ENCODE measurements at places on chromosomes 6 and 20.

DNA sequence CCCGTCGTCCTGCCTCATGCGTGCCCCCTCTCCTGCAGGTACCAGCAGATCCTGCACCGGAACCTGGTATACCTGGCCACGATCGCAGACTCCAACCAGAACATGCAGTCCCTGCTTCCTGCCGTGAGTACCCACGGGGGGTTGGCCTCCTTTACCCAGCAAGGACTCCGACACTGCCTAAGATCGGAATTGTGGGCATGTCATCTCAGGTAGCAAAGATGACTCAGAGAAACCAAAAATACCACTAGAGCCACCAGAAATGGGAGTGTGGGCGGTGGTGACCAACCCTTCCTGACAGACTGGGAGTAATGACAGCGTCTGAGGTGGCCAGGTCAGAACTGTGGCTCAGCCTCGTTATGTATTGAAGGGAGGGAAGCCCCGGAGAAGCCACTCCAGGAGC, 16.3 kb downstream of the SS18L1 start:
- DNase-seq, result no peak

DNA sequence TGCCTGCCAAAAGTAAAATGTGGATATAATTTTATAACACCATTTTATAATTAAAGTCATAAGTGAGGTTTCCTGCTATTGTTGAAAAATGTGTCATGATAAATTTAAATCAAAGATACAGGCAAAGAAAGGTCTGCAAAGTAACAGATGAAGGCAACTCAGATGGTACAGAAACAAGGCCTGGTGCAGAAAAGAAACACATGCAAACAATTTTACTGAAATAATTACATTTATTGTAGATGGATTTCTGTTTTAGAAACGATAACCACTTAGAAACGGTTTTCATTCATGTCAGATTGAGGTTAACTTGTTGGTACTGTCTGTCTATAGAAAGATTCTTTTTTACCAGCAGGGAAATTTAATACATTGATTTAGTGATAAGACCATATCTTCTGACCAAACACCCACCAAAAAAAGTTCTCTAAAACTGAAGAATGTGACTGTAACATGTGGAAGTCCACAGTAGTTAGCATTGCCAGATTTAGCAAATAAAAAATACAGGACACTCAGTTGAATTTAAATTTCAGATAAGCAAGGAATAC, 105.5 kb upstream of the FERMT1 start:
- DNase-seq, result no peak

DNA sequence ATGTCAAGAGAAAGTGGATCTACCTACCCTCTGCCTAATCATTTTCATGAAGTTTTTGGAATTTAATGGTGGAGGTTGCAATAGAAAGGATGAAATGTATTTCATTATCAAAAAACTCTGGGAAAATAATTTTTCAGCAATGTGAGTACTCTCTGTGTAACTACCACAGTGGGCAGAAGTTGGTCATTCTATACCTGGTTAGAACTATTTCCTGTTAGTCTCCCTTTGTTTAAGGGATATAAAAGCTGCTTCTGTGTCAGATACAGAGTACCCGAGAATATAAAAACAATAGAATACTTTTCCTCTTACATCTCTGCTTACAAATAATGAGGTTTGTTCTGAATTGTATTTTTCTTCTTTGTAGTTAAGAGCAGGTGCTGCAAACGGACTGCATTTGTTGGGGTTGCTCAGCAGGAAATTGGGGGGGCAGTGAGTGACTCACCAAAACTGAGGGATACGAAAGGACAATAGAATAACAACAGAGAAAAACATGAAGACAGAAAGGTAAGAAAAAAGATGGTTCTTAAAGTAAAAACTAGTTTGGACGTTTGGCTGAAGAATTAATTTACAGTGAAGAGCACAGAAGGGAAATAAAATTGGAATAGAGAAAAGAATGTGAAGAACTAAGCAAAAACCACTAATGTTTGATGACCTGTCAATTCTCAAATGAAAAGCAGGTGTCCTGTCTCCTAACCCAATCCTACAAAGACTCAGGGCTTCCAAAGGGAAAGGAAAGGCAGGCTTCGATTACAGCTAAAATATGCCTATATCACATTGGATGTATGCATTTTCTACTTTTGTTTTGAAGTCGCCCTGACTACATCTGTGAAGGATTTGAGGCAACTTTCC, 703.1 kb downstream of the RFPL4B start:
- DNase-seq, result no peak

- no peak for DNase-seq
Observed at GRCh38 chr6:7493866-7494265, 47.6 kb upstream of the DSP start.

DNA sequence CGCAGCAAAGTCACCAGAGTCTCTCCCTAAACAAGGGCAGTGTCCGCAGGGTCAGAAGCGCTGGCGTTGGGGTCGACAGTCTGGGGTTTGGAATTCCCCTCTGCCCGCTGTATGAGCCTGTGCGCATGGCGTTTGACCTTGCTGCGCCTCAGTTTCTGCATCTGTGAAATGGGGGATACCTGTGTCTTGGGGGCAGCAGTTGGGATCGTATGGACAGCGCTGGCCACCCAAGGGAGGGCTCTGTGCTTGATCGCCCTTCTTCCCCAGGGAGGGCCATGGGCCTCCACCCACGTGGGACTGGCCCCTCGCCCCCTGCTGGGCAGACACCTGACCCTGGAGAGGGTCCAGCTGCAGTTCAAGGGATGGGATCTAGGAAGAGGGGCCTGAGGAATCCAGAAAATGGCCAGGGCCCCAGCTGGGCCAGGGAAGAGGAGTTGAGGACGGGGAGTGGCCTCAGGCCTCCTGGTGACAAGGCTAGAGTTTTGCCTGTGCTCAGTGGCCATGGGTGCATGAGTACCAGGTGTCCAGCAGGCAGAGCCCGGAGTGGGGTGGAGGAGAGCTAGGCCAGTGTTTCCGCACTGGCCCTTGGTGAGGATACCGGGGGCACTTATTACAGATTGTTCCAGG, 26.4 kb upstream of the PHACTR3 start:
- no peak for DNase-seq

- DNase-seq, result no peak
Observed at GRCh38 chr20:63701329-63702035, 5.0 kb downstream of the TNFRSF6B start.

- peak; percentile 90 for DNase-seq
Observed at GRCh38 chr6:28657769-28658465, 132.2 kb downstream of the GPX5 start.

GRCh38 chr6:65566117-65566516, 140.9 kb downstream of the EYS start:
- DNase-seq, result no peak
